ENCODE measurements at places on chromosomes 16 and 17.

DNA sequence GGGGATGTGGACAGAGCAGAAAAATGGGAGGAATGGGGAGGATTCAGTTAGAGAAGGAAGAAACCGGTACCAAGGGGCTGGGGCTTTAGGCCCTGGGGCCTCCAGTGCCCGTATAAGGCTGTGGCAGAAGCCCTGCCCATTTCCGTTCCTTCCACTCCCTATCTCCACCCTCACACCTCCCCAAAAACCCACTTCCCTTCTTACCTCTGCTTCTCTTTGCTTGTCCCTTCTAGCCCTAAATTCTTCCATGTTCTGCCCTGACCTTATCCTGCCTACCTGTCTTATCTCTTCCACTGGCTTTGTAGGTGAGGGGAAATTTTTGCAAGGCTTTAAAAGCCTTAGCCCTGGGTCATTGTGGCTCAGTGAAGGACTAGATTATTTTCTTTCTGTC is 4.1 kb downstream of the RNF167 start:
- DNase-seq = no peak

GRCh38 chr17:77304746-77305473 is 164.1 kb downstream of the SEC14L1 start:
- no peak for DNase-seq

- DNase-seq = no peak
Measured at GRCh38 chr16:80047842-80048241, 447.3 kb upstream of the MAF start.

- no peak for DNase-seq
Measured at GRCh38 chr16:1182950-1183907, 30.3 kb downstream of the CACNA1H start.

DNA sequence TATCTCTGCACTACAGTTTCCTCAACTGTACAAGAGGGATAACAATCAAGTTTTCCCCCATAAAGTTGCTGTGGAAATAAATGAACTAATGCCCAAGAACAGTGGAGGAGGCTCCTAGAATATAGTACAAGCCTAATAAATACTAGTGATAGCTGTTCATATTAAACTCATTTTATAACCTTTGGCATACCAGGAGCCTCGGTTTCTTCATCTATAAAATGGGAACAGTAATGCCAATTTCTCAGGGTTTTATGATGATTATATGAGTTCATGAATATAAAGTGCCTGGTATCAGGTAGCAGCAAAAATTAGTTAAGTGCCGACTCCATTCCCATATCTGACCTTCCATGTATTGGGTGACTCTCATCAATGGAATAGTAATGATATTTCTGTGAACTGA is 311.1 kb upstream of the MAF start:
- DNase-seq = no peak

- DNase-seq = no peak
Measured at GRCh38 chr16:6528217-6528616, 804.4 kb upstream of the RBFOX1 start.

DNA sequence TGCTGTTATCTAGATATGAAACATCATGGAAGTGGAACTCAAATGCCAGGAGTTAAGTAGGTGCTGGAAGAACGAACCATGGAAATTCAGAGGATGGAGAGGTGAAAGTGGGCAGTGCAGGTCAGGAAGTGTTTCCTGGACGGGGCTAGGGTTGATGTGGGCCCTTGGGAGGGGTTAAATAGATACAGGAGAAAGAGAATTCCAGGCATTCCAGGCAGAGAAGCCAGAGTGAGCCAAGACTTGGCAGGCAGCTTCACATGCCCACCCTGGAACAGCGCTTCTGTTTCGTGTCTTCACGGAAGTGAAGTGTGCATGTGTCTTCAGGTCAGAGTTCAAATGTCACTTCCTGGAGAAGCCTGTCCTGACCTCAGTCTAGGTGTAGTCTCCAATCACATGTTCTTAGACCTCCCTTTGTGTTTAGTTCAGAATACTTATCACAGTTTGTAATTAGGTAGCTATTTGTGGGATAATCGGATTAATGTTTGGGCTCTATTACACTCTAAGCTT is 41.3 kb downstream of the GP2 start:
- DNase-seq = no peak
